CD8-positive, alpha-beta T cell (primary cell): ENCODE measurements at places on chromosomes 1 and 21.

DNA sequence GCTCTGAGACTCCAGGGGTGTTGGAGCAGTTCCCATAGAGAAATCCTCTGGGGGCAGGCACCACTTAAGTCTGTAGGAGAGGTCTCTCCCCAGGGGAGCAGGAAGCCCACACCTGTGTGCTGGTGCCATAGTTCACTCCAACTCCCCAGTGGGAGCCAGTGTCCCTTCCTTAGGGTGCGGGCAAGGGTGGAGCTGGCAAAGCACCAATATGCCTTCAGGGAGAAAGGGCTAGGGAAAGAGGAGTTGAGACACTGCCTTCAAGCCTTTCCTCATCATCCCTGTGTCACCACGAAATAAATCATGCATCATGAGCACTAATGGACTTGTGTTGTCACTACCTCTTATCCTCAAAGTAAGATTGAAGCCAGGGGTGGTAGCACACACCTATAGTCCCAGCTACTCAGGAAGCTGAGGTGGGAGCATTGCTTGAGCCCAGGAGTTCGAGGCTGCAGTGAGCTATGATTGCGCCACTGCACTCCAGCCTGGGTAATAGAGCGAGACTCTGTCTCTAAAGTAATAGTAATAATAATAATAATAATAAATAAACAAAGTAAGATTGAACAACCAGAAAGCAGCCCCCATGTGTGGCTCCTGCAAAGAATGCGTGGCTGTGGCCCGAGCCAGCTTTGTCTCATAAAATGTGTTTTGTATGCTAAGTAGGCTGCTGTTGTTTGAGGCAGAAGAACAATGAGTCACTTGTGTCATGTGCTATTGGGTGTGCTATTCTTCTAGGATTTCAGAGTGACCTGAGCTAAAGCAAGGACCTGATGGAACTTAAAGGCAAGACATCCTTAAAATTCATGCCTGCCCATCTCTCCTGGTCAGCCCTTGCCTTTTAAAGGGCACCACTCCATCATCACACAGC is 6.7 kb upstream of the TIE1 start:
- no peak for DNase-seq

DNA sequence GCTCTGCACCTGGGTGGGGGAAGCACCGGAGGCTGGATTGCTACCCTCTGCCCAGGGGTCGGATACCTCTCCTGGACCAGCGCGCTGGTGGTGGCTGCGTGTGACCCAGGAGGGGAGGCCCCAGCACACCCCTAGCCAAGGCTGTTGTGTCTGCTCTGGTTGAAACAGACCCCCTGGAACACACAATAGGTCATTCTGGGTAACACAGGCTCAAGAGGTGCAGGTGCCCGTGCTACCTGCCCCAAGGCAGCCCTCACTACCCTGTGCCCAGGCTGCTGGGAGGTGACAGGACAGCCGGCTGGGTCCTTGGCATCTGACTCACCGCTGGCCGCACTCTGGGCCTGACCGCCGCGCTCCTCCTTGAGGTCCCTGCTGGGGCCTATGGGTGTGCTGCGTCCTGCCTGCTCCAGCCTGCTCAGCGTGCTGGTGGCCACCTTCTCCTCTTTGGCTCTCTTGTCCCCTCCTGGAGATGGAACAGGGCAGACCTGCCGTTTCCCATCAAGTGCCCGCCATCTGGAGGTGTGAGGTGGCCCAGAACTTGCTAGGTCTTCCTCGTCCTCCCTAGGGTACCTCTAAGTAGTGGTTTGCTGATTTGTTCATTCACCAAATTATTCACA is 30.0 kb downstream of the ZBTB17 start:
- no peak for DNase-seq

GRCh38 chr1:170240409-170240808 is 94.7 kb downstream of the NTMT2 start:
- no peak for DNase-seq

DNA sequence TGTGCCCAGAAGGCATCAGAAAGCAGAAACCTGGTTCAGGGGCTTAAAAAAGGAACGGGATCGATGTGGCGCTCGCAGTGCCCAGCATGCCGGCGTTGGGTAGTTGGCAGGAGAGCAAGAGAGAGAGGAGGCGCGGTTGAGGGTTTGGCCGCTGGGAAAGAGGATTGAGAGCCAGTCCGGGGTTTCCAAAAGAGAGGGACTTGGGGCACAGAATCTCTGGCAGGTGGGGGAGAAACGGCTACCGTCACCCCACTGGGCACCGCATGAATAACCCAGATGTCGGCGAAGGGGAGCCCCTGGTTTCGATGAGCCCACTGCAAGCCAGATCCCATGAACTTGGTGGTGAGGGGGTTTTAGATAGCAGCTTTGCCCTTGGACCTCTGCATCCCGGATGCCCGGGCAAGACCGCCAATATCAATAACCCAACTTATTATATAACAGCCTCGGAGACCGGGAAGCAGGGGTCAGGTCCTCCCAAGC is 60.4 kb upstream of the ACOT11 start:
- no peak for DNase-seq

GRCh38 chr1:229001467-229002011 is 266.3 kb downstream of the RHOU start:
- DNase-seq = no peak

DNA sequence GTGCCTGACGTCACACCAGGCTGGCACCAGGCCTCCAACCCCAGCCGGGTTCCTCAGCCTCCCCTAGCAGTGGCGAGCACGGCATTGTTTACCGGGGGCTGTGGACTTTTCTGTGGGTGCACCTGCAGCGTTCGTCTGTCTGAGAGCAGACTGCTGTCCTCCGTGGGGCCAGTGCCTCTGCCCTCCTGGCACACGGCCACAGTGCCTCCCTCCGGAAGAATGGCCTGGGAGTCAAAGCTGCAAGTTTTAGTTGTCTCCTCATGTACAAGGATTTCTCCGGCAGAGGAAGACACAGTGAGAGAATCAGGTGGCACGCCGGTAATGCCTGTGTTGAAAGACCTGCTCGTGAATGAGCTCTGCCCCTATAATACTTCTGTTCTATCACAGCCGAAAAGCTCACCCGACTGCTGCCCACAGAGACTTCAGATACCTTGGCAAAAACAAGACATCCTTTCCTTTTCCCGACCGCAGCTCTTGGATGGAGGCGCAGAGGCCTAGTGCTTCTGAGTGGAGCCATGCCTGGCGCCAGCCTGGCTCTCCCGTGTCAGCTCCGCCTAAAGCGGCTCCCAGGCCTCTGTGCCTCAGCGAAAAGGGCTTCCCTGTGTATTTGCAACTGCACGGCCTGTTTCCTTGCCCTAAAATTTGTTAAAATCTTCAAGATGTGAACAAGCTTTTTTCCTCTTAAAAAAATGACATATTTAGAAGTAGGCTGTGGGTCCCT is 71.4 kb downstream of the AGPAT3 start:
- DNase-seq = no peak

DNA sequence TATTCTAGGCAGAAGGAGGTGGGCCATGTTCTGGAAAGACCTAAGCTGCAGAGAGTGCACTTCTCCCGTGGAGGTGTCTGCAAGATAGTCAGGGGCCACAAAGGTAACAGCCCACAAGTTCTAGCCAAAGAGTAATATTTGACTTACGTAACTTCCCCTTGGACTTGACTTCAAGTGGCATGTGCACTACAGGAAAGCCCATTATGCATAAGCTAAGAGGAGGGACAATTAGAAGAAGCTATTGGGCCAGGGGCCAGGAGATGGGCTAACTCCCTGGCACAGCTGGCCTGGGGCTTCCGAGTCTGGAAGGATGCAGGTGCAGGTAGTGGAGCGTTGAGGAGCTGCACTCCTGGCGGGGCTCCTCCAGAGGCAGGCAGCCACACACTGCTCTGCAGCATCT is 58.3 kb downstream of the ERG start:
- DNase-seq = no peak

- DNase-seq = no peak
These were observed 6.5 kb downstream of the CD55 start for GRCh38 chr1:207328004-207328403.

- peak; percentile 49 for DNase-seq
These were observed 1.4 kb upstream of the SSBP3 start for GRCh38 chr1:54407404-54408146.

- no peak for DNase-seq
These were observed 399.1 kb upstream of the ADAMTS5 start for GRCh38 chr21:27366036-27366435.

- no peak for DNase-seq
These were observed 42.4 kb downstream of the URB1 start for GRCh38 chr21:32350211-32350980.

DNA sequence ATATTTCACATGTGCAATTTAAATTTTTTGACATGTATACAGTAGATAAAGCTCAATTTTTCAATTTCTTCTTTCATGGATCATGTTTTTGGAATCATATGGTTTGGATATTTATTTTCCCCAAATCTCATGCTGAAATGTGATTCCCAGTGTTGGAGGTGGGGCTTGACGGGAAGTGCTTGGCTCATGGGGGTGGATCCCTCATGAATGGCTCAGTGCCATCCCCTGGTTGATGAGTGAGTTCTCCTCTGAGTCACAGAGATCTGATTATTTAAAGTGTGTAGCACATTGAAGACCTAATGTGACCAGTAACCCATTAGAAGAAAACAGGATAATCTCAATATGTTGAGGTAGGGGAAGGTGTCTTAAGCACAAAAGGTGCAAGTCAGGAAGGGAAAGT is 9.1 kb upstream of the IFI16 start:
- DNase-seq = no peak
